ENCODE measurements at places on chromosomes 2 and 18.

- no peak for DNase-seq
Measured at GRCh38 chr2:176038694-176039093, 36.6 kb upstream of the LNPK start.

DNA sequence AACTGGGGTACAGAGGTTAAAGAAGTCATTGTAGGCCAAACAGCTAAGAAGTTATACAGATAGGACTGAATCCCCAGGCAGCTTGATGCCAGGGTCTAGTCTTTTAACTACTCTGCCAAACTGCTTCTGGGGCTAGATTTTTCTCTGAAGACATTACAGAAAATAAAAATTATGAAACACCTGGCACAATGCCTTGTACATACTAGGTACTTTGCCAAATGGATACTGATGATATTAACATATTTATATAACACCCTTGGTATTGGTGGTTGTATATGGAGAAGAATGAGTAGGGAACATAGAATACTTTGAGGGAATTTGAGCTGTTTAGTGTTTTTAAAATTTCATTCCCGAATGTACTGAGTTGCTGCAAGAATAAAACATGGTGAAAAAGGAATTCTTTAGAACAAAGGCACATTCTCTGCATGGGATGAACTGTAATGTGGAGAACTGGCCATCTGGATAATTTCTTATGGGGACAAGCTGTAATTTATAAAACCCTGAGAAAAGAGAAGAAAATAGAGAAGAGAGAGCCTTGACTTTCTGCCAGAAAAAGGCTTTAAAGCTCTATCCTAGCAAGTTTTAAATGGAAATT lies 210.9 kb upstream of the TMEM200C start:
- no peak for DNase-seq

- no peak for DNase-seq
Measured at GRCh38 chr2:120995152-120995551, 259.5 kb downstream of the GLI2 start.

GRCh38 chr18:13070460-13070859 lies 79.3 kb downstream of the CEP192 start:
- no peak for DNase-seq

GRCh38 chr2:102401456-102401855 lies 21.5 kb upstream of the IL18RAP start:
- no peak for DNase-seq

- peak; percentile 58 for DNase-seq
Measured at GRCh38 chr2:175154661-175155082, 13.3 kb downstream of the ATF2 start.

GRCh38 chr18:22436136-22436535 lies 18.4 kb upstream of the CTAGE1 start:
- DNase-seq, result no peak

DNA sequence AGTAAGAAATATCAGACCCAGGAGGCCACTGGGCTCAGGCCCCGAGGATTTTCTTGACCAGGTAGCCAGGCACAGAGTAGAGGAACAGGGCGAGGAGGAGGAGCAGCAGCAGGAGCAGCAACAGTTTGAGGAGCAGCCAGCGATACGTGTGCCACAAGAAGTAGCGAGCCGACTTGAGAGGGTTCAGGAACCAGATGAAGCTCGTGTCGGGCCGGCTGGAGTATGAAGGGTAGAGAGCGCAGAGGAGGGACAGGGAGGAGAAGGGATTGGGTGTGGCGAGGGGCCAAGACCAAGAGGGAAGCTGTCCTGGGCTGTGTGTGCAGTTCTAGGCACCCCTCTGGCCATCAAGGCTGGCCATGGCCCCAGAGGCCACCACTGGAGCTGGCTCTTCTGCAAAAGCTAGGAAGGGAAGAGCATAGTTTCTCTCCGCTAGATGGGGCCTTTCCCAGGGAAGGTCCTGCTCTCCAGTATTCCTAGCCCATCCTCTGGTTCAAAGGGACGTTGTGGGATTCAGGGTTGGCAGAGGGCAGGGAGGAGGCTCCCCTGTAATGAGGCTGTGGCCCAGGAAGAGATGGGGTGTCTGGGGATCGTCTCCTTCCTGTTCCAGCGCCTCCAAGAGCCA lies 17.8 kb downstream of the OTOF start:
- no peak for DNase-seq

- DNase-seq, result no peak
Measured at GRCh38 chr18:52730972-52731619, 391.1 kb downstream of the DCC start.

DNA sequence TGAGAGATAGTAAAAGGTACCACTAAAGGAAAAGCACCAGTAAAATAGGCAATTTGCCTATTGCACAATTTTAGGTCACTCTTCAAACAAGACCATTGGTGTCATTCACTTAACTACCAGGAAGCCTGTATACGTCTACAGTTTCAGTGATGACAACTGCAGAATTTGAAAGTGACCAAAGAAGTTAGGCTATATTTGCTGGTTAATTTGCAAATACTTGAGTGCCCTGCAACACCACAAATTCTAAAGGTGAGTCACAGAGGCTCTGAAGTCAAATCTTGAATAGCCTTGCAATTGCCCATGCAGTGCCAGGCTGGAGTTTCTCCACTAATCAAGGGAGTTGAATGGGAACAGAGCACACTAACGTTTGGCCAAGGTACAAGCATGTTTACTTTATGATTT lies 128.7 kb upstream of the CCDC68 start:
- no peak for DNase-seq

- no peak for DNase-seq
Measured at GRCh38 chr18:38951633-38952032, 1386.0 kb upstream of the CELF4 start.

GRCh38 chr18:25672490-25672889 lies 320.5 kb upstream of the ZNF521 start:
- DNase-seq, result no peak

DNA sequence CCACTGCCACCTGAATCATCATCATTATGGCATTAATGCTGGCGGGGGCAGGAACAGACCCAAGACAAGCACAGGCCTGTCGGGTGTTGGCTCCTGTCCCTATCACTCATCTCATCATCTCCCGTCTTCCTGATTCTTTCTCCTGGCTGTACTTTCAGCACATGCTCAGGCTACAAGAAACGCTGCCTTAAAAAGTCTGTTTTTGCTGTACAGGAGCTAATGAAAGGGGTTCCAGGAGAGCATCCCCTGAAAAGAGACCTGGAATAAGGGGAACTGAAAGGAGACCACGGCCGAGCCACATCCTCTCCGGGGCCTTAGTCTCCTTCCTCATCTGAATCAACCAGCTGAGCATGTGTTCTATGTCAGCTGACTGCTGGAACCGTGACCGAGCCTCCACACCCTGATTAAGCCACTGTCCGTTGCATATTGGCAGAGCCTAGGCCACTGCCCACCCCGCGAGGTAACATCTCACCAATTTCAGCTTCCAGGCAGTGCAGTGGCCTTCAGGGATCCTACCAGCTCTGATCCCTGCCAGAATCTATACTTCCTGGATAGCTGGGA lies 62.6 kb downstream of the DNMT3A start:
- DNase-seq, result no peak

DNA sequence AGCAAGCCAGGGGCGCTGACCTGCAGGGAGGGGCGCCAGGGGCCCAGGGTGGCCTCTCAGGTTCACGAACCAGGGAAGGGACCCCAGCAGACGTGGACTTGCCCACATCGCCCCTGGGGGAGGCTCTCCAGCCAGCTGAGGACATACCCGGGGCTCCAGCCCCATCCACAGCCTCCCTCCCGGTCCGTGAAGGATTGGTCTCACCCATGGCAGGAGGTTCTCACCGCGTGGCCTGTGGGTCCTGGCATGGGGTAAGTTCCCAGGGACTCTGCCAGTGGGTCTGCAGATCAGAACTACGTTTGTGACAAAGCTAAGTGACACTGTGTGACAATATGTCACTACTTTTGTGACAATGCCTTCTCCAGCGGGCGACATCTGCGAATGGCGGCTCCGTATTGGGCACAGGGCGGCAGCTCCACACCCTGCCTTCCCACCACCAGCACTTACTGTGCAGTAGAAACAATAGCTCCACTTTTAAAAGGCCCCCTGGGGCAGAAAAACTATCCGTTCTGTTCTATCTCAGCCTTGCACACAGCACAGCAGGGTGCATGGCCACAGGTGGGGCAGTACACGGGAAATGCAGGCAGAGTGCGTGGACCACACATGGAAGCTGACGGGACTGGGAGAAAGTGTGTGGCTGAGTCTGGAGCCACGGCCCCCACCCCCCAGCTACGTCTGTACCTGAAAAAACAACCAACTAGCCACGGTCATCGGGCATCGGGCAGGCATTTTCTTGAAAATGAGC lies 65.2 kb upstream of the CTDP1 start:
- no peak for DNase-seq

GRCh38 chr18:55510809-55511208 lies 77.2 kb downstream of the TCF4 start:
- DNase-seq, result no peak

- DNase-seq, result no peak
Measured at GRCh38 chr2:151783133-151783520, 45.1 kb downstream of the ARL5A start.

DNA sequence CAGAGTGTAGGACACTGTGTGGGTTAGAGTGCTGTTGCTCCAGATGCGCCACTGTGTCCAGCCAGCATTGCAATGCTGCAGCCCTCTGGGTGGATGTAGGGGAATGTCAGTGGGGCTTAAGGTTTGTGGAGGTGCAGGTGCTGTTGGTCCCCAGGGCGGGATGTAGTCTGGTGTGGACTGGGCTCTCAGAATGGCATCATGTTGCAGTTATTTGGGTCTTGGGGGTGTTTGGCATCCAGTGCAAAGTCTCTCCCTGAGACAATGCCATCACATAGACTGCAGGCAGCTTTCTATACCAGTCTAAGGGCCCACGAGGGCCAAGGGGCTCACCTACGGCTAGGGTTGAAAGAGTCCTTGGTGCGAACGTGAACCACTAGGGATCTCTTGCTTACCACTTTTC lies 275.3 kb downstream of the SOX11 start:
- DNase-seq, result no peak

All from MM.1S (cell line).